Stimulated activated CD4-positive, alpha-beta T cell treated with anti-CD3 and anti-CD28 coated beads, TNF-alpha, amount 100 ng/mL, for 1 hour (primary cell): ENCODE measurements at places on chromosomes 13 and 19.

GRCh38 chr13:76425935-76426334 is 460.3 kb downstream of the KCTD12 start:
- no peak for DNase-seq

DNA sequence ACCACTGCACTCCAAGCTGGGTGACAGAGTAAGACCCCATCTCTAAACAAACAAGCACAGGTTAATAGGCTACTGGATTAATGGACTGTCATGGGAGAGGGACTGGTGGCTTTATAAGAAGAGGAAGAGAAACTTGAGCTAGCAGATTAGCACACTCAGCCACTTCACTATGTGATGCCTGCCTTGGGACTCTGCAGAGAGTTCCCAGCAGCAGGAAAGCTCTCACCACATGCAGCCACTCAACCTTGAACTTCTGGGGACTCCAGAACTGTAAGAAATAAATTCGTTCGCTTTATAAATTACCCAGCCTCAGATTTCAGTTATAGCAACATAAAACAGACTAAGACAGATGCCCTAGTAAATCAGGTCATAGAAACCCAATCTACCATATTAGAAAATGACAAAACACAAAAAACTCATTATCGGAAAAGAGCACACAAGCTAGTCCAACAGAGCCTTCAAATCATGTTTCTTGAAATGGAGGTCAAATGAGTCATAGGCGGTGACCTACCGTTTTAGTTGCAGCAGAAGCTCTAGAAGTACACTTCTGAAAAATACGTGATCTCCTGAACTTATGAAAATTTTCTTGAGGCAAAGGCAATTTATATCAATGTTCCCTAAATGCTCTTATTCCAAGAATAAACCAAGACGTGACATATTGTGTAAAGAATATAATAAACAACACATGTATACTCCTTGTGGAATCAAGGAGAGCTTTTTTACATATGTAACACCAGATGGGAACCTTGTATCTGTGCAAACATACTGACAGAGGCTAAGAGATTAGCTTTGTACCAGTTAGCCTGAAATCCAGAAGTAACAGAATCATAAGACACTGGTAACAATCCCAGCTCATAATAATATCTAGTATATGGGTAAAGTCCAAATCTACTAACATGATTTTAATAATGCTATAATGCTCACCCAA is 340.9 kb upstream of the SGCG start:
- DNase-seq: no peak

DNA sequence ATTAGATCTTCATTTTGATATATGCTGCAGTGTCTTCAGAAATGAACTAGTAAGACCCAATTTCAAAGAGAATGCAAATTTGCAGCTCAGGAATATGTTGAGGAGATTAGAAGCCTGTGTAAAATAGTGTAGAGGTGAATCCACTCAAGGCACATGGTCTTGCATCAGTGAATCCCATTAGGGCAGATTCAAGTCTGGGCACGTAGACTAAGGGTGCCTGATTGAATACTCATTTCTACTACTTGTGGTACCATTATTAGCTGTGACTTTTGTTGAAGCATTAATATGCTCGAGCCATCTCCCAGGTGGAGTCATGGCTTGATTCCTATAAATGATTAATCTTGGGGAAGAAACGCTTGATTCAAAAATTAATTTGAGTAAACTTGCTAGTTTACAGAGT is 129.4 kb downstream of the AKAP11 start:
- no peak for DNase-seq

GRCh38 chr13:32068255-32068654 is 36.7 kb downstream of the FRY start:
- DNase-seq: no peak

DNA sequence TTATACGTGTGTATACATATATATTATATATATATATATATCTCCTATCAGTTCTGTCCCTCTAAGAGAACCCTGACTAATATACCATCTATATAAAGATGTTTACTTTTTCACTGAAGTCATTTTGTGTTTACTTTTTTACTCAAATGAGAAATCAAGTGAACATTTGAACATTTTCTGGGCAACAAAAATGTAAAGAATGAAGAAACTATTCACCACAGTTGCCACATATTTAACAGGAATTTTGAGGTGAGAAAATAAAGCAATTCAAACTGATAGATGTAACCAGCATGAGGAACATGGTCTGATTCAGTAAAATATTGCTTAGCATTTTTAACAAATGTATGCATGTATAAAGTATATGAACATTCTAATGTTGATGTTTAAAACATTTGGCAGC is 299.2 kb upstream of the KLHL1 start:
- DNase-seq: no peak

GRCh38 chr13:21009036-21009435 is 52.4 kb downstream of the LATS2 start:
- no peak for DNase-seq

DNA sequence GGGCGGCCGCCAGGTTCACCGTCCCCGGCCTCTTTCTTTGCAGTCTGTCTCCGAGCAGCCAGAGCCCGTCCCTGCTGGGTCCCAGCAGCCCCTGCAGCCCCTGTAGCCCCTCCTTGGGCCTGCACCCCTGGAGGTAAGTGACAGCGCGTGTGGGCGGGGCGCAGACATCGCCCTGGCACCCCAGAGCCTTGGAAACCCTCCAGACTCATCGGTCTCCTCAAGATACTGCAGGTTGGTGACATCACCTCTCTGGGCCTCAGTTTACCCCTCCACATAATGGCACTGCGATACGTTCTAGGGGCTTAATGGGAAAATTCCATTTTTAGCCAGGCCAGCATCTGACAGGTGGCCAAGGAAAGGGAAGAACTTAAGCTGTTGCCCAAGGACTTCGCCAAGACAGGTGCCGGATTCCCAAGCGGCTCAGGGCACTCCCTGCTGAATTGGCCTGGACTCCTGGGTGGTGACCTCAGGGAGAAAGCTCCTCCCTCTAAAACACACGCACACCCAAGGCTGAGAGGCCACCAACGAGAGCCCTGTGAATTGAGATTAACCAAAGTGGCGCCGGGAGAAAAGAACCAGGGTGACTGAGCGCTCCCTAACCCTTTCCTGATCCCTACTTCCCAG is 13.1 kb downstream of the MAST3 start:
- no peak for DNase-seq

DNA sequence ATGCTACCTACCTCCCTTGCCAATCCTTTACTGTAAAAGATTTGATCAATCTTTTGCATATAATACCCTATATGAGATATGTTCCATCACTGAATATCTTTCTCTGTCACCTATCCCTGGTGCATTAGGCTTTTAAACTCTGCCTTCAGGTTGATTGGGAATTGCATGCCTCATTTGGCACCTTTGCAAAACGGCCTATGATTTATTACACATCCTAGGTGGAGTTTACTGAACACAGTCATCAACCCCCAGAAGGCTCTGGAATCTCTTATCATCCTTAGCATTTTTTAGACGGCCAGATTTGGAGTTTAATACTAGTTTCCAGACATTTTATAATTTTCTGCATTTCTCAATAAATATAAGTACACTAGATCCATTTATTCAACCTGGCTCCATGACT is 448.4 kb upstream of the SLC10A2 start:
- no peak for DNase-seq

- DNase-seq: no peak
These were observed 116.6 kb upstream of the SPACA7 start for GRCh38 chr13:112259511-112259910.

DNA sequence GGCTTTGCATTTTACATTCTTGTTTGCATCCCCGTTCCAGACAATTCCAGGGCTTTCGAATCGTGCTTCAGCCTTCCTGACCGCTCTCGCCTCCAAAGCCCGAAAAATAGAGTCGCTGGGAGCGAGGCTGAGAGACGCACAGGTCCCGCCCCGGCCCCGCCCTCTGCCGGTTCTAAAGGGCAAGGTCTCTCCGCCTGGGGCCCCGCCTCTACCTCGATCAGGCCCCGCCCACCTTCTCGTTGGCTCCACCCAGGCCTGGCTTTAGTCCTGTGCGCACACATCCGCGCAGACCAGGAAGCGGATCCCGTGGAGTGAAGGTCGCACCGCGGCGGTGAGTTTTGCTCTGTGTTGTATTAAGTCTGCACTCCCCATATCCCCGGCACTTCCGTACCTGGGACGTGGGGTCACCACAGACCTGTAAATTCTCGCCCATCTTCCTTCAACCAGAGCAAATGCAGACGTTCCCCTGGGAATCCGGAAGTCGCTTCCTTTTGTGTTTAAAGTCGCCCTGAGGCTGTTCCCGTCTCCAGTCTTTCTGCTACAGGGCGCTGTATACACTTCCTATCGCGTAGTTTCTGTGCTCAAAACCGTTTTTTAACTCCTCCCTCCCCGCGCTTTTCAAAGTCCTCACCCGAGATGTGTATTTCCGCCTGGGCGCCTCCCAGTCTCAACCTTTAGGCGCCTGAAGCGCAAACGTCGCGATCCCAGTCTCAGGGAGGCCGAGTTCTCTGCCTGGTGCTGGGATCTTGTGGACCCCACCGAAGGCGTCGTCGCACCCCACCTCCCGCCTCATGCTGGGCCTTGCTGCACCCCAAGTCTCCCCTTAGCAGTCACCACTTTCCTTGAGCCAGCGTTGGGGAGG is at the start of gene ZNF701:
Gene ZNF701, plus strand, starts transcription at position 288 of the 862 bp plus-strand sequence. CDS start 3,861 bp downstream, outside the sequence.
- DNase-seq: peak; percentile 88

- no peak for DNase-seq
These were observed 2.7 kb upstream of the NUP62 start for GRCh38 chr19:49932041-49932451.

- DNase-seq: no peak
These were observed 151.6 kb downstream of the IER2 start for GRCh38 chr19:13301627-13302334.

DNA sequence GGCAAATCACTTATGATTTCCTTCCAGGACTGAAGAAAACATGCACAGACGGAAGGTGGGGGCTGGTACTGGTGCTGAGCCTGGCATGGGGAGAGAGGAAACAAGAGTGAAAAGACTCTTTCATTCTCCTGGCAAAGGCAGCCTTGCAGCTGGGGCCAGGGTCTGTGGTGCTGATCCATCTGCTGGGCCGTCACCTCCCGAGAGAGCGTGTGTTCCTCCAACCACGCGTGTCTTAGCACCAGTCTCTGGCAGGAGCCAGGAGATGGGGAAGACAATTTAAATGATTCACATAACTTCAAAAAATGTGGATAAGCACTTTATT is 23.9 kb upstream of the SPART start:
- no peak for DNase-seq

GRCh38 chr19:45524575-45525129 is 17.4 kb downstream of the VASP start:
- DNase-seq: no peak

- no peak for DNase-seq
These were observed 6.3 kb downstream of the C19orf12 start for GRCh38 chr19:29708554-29709439.

- DNase-seq: no peak
These were observed 11.2 kb upstream of the LYPD3 start for GRCh38 chr19:43476606-43477005.

- DNase-seq: no peak
These were observed 137.9 kb downstream of the PCDH20 start for GRCh38 chr13:61277586-61278276.

DNA sequence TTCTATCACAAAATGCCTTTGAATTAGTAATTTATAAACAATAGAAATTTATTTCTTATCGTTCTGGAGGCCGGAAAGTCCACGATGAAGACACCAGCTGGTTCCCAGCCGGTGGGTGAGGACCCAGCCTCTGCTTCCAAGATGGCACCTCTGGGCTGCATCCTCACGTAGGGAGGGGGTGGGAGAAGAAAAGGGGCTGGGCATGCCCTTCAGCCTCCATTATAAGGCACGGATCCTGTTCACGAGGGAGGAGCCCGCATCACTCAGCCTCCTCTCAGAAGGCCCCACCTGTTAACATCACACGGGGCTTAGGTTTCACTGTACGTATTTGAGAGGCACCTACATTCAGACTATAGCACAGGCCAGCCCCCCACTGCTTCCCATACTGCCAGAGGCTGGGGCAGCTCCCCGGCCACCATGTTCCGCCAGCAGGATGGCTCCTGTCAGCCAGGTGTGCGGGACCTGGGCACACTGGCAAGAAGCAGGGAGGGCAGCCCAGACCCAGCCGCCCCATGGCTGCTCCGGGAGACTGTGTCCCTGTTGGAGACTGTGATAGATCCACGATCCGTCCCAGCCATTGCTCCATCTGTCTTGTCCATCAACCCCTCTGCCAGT is 131.6 kb downstream of the SOX1 start:
- DNase-seq: no peak

DNA sequence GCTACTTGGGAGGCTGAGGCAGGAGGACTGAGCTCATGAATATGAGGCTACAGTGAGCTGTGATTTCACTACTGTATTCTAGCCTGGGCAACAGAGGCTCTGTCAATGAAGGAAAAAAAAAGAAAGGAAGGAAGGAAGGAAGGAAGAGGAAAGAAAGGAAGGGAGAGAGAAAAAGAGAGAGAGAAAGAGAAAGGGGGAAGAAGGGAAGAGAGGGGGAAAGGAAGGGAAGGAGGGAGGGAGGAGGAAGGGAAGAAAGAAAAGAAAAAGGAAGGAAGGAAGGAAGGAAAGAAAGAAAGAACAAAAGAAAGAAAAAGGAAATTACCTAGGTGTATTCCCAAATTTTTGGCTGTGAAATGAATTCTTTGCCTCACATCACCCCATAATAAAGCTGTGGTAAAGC is 7.2 kb upstream of the RFX2 start:
- no peak for DNase-seq

GRCh38 chr13:36082396-36082795 is 48.8 kb downstream of the DCLK1 start:
- DNase-seq: no peak

DNA sequence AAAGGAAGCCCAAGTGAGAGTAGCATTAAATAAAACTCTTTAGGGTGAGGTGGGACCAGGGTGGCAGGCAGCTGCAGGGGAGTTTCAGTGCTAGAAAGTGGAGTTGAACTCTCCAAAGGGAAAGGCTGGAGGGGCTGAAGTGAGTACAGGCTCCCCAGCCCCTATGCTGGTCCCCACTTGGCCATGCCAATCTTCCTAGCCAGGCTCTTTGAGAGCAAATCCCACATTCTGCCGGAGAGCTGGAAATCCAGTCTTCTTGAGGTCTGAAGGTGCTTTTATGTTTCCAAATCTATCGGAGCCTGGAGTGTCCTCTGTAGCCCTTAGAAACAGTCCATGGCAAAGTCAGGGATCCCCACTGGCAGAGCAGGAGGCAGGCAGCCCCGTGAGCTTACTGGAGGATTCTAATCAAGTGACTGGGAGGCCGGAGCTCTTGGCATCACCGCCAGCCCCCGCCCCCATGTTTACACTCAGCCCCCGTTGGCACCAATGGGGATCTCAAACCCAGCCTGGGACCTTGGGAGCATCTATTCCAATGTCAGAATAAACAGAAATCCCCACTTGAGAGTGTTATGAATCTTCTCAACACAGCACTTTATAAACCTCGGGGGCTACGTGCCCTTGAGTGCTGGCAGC is 18.3 kb downstream of the ZNF536 start:
- no peak for DNase-seq

DNA sequence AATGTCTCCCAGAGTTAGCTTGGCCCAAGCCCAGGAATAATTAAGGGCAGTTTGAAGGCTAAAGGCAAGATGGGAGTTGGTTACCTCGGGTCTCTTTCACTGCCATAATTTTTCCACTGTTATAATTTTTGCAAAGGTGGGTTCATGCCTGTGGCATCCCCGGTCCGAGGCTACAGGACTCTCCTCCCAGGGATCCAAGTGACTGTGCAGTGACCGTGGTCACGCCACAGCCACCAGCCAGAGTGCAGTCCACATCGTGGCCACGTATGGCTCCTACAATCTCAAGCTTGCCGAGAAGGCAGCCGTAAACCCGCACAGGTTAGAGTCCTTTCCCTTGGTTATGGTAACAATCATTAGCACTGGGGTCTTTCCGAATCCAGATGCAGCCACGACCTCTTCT is 36.8 kb downstream of the C13orf46 start:
- DNase-seq: no peak

- DNase-seq: no peak
These were observed 128.3 kb downstream of the ATP11A start for GRCh38 chr13:112818040-112818697.

GRCh38 chr13:60392131-60392530 is 4.9 kb upstream of the TDRD3 start:
- DNase-seq: no peak
